ENCODE measurements at places on chromosomes 2 and 18.

DNA sequence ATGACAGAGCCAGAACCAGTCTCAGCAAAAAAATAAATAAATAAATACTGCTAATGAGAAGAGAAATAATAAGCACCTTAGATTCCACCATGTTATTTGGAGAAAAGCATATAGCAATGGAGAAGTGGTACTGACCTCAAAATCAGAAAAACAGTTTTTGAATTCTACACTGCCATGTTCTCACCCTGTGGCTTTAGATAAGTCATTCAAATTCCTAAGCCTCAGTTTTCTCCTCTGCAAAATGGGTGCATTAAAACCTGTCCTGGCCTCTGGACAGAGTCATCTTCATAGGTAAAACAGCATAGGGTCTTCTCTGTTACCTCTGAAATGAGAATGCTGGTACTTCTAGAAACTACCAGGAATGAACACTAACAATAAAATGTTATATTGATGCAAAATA is 62.2 kb upstream of the RMP24 start:
- no peak for DNase-seq

DNA sequence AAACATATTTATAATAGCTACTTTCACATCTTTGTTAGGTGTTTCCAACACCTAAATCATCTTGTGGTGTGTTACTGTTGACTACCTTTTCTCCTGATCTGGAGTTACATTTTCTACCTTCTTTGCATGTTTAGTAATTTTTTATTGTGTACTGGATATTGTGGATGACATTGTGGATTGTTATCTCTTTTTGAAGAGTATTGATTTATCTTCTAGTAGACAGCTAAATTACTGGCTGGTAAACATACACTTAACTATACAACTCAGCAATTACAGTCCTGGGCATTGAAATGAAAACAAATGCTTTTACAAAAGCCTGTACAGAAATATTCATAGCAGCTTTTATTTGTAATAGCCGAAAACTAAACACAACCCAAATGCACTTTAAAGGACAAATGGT is 150.8 kb downstream of the PTRHD1 start:
- DNase-seq = no peak

DNA sequence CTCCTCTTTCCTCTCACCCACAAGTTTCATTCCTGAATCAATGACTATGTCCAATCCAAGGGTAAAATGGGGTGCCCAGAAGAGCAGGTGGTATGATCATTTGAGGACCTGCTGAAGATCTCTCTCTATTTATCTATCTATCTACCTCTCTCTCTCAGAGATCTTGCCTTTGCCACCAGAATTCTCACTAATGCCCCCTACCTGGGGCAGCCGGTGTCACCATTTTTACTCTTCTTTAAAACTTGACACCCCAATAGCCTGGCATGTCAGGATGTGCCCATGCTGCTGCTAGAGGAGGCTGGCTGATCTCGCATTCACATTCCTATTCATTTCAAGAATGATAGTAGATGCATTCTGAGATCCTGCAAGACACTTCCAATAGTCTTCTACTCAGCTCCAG is 24.3 kb upstream of the RPIA start:
- no peak for DNase-seq

GRCh38 chr2:123073956-123074355 is 951.1 kb upstream of the CNTNAP5 start:
- no peak for DNase-seq

DNA sequence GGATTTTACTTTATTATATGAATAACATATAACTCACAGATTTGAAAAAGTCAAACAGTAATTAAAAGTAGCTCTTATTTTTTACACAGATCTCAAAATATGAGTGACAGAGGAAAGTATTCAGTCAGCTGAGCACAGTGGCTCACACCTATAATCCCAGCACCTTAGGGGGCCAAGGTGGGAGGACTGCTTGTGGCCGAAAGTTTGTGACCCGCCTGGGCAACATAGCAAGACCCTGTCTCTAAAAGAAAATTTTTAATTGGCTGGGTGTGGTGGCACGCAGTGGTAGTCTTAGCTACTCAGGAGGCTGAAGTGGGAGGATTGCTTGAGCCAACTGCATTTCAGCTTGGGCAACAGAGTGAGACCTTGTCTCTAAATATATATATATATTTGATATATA is 19.2 kb upstream of the UGP2 start:
- no peak for DNase-seq

DNA sequence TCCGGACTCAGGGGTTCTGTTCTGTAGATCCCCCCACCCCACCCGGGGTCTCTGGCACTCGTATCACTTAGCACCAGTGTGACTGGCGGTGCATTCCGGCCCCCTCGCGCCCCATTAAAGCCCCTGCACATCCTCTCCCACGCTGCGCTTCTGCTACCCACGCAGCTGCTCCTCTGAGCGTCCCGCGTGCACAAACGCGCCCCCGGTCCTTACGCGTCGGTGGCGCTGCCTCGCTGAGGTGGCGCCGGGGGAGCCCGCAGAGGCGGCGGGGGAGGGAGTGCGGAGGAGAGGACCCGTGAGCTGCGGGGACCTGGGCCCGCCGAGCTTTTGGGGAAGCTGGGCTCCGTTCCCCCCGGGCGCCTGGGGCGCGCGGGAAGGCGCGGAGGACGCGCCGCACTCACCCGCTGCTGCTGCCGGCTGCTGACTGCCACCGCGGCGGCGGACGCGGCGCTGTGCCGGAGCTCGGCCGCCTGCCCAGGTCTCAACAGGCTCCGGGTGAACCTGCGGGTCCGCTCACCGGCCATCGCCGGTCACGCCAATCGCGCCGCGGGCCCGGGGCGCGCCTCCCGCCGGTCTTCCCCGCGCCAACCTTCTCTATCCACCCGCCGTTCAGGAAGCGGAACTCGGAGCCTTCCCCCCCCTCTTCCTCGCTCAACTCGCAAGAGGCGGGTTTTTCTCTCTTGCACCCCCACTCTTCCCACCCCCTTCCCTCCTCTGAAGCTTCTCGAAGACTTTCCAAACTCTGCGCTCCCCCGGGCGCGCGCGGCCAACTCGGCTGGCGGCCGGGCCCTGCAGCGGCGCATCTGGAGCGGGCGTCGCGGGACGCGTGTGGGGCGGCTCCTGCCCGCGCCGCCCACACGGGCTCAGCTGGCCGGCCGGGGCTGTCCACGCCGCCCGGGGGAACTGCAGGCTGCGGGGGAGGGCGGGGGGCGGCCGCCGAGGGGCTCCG is at the start of gene DOCK10:
TSS of gene DOCK10 (minus strand) at position 618 of the 949 bp plus-strand sequence. CDS start at position 524, 94 bp downstream.
- DNase-seq = peak; percentile 62

- DNase-seq = no peak
Measured at GRCh38 chr2:85475799-85476490, 57.4 kb downstream of the SH2D6 start.

- DNase-seq = no peak
Measured at GRCh38 chr2:20747317-20747716, 75.6 kb downstream of the LDAH start.

GRCh38 chr2:220120041-220120440 is 492.6 kb downstream of the SLC4A3 start:
- DNase-seq = no peak

DNA sequence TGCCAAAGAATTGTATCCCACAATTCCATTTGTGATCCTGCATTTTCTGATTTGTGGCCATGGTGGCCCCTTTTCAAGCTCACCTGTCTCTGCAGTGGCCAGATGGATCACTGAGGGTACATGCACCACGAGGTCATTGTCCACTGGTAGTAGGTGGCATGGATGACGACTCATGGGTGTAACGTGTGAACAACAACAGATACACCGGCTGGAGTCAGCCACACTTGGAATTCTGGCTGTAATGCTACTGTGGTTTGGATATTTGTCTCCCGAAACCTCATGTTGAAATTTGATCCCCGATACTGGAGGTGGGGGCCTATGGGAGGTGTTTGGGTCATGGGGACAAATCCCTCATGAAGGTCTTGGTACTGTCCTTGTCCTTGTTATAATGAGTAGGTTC is 102.2 kb upstream of the TAF1B start:
- no peak for DNase-seq
